ENCODE measurements at places on chromosomes 11 and 22.

- no peak for DNase-seq
These were observed 12.2 kb downstream of the BDNF start for GRCh38 chr11:27688076-27688475.

- peak; percentile 88 for DNase-seq
These were observed 29.8 kb downstream of the ADAMTS15 start for GRCh38 chr11:130478204-130478701.

DNA sequence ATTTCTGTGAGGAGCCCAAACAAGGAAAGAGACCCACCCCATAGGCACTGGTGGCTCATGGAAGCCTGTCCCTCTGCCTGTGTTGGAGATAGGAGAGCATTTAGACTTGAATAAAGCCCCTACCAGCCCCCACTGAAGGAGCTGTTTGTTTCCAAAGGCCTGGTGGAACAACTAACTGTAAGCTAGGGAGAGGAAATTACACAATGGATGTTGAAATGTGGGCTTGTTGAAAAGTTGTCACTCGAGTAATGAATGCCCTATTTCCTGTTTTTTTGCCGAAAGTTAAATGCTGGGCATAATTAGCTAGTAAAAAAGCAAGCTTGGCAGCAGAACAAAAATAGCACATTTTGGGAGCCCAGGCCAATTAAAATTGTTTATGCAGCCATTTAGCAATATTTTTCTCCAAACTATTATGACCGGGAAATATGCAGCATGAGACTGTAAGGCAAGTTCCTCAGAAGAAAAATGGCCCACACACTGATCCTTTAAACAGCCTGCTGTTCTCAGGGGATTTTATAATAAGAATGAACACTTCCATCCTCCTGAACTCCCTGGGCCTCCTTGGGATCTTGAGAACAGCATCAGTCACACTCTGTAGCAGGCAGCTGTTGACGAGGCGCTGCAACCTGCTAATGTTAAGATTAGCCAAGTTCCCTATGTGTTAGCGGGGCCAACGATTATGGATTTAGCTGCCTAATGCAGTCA lies 38.6 kb upstream of the LMO2 start:
- DNase-seq = no peak

GRCh38 chr11:3840004-3840869 lies 522 bp downstream of the RHOG start:
- DNase-seq = no peak

- no peak for DNase-seq
These were observed 5.6 kb downstream of the RGL4 start for GRCh38 chr22:23696326-23696851.

DNA sequence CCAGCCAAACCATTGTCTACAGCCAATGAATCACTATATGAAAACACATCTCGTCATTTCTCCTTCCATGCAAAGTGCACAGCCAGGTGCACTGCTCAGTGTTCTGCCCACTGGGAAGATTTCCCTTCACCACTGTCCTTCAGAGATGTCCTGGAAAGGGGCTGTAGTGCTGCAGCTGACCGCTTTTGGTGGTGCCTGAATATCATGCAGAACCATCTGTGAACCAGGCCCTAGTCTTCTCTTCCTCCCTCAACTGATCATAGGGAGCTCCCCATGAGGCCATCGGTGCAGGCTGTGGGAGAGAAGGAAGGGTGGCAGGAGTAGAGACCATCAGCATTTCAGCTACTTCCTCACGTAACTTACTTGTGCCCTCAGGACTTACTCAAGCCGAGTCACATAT lies 70.2 kb downstream of the GAB4 start:
- DNase-seq = no peak

DNA sequence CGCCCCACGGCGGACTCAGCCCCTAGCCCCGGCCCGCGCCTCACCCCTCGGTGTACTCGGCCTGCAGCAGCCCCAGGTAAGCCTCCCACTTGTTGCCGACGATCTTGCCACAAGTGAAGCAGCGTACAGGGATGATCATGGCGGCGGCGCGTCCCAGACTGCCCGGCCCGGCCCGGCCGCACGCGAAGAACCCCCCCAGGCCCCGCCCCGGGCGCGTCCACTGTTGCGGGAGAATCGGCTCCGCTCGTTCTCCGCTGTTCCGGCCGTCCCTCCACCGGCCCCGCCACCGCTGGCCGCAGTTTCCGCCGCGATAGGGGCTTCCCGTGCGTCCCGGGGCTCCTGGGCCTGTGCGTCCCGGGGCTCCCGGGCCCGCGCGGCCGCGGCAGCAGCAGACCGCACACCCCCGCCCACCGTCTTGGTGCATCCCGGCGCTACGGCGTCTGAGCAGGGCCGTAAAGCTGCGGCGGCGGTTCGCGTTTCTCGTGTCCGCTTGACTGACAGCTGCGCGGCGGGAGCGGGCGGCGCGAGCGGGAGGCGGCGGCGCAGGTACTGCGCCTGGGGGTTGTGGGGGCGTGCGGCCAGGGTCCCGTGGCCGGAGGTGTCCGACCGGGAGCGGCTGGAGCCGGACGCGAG lies at the start of the genes POLR2L and TSPAN4:
Gene POLR2L (minus strand): TSS at position 160 of the 633 bp plus-strand sequence. CDS start 21 bp downstream, at position 139.
Gene TSPAN4 (plus strand): TSS at position 483 of the 633 bp plus-strand sequence. CDS start 7,453 bp downstream, outside the sequence.
- DNase-seq = peak; percentile 68

DNA sequence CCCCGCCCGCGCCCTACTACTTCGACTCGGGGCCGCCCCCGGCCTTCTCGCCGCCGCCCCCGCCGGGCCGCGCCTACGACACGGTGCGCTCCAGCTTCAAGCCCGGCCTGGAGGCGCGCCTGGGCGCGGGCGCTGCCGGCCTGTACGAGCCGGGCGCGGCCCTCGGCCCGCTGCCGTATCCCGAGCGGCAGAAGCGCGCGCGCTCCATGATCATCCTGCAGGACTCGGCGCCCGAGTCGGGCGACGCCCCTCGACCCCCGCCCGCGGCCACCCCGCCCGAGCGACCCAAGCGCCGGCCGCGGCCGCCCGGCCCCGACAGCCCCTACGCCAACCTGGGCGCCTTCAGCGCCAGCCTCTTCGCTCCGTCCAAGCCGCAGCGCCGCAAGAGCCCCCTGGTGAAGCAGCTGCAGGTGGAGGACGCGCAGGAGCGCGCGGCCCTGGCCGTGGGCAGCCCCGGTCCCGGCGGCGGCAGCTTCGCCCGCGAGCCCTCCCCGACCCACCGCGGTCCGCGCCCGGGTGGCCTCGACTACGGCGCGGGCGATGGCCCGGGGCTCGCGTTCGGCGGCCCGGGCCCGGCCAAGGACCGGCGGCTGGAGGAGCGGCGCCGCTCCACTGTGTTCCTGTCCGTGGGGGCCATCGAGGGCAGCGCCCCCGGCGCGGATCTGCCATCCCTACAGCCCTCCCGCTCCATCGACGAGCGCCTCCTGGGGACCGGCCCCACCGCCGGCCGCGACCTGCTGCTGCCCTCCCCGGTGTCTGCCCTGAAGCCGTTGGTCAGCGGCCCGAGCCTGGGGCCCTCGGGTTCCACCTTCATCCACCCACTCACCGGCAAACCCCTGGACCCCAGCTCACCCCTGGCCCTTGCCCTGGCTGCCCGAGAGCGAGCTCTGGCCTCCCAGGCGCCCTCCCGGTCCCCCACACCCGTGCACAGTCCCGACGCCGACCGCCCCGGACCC lies 17.4 kb upstream of the ACR start:
- no peak for DNase-seq

DNA sequence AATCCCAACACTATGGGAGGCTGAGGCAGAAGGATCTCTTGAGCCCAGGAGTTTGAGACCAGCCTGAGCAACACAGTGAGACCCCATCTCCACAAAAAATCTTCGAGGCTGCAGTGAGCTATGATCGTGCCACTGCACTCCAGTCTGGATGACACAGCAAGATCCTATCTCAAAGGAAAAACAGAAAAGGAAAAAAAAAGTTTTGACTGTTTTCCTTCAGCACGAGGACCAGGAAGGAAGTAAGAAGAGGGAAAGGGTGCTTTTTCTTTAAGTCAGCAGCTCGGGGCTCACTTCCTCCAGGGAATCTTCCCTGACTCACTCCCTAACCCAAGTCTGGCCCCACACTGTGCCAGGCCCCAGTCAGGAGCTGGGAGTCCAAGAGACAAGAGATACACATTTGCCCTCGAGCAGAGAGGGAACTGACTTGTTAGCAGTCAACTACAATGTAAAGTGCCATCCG lies 14.2 kb downstream of the ARRB1 start:
- no peak for DNase-seq

DNA sequence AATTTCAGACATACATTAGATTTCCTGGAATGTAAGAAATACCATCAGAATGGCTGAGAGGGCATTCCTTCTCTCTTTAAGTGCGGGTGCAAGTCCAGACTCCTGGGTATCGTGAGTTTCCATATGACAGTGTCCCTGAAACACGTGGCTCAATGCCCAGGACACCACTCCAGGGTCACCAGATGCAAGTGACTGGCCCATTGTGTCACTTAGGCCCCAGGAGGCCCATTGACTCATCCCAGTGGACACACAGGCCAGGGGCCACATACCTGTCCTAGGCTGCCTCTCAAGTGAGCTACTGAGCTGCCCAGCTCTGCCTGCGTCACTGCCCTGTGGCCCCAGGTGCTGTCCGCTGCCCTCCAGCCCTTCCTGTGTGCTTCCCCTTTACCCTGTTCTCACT lies 18.5 kb downstream of the FBLN1 start:
- DNase-seq = no peak

DNA sequence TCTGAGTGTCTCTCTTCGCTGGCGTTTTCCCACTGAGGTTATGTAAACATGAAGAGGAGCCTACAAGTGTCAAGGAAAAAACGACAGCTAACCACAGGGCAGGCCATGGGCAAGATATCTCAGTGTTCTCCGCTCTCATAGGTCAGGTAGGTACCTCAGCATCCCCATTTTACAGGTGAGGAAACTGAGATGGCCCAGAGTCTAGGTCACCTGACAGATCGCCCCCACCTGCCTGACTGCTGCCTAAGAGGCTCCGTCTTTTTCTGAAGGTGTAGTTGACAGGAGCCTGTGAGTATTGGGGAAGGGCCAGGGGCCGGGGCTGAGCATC lies 847 bp upstream of the NDUFA6 start:
- no peak for DNase-seq

DNA sequence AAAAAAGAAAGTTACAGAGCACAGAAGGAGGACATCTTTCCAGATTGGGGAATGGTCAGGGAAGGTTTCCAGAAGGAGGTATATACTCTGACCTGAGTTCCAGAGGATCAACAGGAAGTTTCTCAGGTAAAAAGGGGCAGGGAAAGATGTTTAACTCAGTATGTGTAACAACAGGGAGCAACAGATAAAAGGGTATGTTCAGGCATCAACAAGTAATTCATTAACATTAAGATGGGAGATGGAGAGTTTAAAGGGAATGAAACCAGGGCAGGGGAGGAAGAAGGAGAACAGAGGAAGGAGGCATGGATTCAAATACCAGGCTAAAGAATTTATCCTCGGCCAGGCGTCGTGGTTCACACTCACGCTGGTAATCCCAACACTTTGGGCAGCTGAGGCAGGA lies 2.5 kb upstream of the DENND5A start:
- no peak for DNase-seq

GRCh38 chr11:123392431-123392830 lies 37.6 kb upstream of the GRAMD1B start:
- no peak for DNase-seq

GRCh38 chr11:115802641-115803040 lies 298.4 kb upstream of the CADM1 start:
- no peak for DNase-seq

DNA sequence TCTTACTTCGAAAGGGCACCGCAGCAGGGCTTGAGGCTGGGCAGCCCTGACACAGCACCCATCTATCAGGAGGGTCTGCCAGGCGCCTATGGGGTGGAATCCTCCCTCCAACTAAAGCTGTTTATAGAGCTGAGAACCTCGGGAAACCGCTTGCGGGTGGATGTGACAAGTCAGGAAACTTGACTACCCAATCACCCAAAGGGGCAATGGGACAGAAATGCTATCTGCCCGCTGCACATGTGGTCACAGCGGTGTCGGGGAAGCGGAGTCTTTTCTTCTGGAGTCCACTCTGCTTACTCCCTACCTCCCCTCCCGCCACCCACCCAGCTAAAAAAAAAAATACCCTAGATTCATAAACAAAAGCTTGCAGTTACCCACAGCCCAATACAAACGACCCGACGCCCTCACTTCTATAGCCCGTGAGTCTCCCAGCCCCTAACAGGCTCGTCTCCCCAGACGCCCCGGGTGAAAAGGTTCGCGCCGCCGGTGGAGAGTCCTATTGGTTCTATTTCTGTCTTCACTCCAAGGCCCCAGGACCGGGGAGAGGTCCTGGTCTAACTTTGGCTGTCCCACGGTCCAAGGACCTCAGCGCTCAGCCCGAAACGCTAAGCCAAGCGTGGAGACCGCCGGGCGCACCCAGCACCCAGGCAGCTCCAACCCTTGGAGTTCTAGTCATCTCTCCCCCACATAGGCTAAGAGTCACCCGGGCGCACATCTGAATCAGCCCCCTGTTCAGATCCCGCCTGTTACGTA lies 1.4 kb downstream of the TRPC6 start:
- DNase-seq = no peak

DNA sequence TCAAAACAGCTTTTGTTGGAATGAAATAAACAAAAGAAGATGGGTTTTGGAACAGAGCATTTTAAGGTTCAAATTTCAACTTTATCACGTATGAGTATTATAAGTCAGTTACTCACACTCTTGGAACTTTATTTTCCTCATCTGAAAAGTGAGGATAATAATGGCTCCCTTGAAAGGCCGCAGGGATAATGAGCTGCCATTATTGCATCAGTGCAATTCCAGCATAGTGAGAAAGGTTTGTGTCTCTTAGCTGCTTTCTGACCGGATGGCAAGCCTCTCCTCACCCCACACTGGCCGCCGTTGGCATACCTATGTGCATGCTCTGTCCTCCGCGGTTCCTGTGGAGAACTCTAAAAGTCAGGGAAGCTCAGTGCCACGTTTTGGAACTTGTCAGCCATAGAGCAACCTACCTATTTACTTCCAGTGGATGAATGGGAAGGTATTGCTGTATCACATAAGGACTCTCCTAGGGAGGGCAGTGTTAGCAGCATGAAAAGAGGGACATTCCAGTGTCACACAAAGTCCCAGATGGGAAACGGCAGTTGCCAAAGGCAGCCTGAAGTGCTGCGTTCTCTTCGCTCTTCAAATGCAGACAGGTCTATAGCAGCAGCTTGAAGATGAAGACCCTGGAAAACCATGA lies 368.9 kb downstream of the NTM start:
- DNase-seq = no peak

DNA sequence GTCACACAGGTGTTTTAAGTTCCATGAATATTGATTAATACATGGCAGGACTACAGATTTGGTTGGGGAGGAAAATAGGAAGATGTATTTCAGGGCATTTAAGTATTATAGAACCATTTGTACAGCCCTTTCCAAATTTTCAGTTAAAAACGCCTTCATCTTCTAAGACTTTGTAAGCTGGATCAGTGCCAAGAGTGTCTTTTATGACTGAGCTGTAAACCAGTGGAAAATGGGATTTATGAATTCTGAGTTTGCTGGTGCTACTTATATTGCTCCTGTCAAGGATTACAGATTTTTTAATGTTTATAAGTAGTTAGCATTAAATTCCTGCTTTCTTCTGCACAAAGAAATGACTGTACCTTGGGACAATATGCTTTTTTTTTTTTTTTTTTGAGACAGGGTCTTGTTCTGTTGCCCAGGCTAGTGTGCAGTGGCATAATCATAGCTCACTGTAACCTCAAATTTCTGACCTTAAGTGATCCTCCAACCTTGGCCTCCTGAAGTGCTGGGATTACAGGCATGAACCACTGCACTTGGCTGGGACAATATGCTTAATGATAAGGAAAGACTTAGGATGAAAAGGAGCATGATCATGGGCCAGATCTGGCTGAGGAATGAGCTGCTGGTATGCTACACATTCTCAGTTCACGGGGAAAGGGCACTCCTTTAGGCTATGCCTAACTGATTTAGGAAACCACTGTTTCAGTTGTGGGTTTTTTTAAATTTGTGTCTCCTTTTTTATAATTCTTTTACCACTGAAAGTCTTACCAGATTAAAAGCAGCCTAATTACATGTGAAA lies 113.6 kb upstream of the MTNR1B start:
- no peak for DNase-seq

- DNase-seq = no peak
These were observed 43.2 kb downstream of the PANX1 start for GRCh38 chr11:94171693-94172440.

GRCh38 chr11:68006606-68007166 lies 2.8 kb upstream of the UNC93B1 start:
- DNase-seq = no peak

Data from AG04450 (cell line).